Putamen (tissue), 1 donor: ENCODE measurements at places on chromosomes 13 and 19.

- DNase-seq = peak; percentile 45
Observed at GRCh38 chr13:91698767-91699166, 300.3 kb downstream of the GPC5 start.

GRCh38 chr13:41756198-41756880 lies 204.6 kb downstream of the VWA8 start:
- no peak for DNase-seq

DNA sequence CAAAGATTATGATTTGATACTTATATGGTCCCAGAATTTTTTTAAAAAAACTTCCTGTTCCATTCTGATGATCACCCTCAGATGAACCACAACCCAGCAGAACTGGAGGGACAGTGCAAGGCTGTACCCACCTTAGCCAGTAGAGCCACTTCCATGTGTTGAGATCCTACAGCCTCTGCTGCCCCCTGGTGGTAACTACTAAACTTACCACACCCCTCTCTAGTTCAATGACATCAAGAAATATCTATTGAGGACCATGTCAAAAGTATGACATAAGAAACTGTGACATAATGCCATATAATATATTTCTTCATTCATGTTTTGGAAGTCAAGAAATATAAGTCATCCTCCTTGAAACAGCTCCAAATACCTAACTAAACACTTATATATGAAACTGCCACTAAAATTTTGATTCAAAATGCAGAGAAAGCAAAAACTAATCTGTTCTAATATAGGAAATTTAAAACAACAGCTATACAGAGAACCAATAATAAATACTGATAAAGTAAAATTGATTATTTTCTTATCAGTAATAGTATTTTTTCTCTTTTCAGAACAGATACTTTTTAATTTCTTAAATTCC lies 412.6 kb downstream of the KCTD12 start:
- peak; percentile 74 for DNase-seq

DNA sequence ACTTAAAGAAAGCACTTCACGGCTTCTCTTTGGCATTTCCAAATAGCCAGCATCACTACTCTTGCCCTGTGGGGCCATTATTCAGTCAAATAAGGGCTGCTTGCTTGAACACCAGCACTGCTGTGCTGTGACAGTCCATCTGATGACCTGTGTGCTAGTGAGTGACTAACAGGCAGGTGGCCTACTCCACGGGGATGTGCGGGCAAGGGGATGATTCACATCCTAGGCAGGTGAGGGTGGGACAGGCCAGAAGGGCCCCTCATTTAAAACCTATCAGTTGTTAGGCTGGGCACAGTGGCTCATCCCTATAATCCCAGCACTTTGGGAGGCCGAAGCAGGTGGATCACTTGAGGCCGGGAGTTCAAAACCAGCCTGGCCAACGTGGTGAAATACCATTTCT lies 8.2 kb downstream of the CCNE1 start:
- no peak for DNase-seq

- peak; percentile 13 for DNase-seq
Observed at GRCh38 chr13:102847272-102848234, 1.7 kb downstream of the ERCC5 start.

DNA sequence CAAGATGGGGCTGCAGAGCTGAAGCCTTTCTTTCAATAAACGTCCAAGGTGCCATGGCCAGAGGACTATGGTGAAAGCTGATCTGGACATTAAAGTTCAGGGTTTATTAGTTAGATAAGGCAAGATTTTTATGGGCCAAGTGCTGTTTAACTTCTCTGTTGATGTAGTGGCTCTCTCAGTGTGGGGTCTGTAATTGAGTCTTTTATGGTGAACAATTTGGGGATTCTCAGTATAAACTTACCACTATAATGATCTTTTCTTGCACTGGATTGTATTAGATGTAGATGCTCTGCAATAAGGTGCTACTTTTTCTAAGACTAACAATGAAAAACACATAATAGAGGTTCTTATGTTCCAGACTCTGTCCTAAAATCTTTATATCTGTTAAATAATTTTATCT lies 190.1 kb upstream of the KLF12 start:
- DNase-seq = no peak
